ENCODE measurements at places on chromosomes 16 and 17.

- DNase-seq = peak; percentile 87
Observed at GRCh38 chr16:2874912-2875362, 8.1 kb upstream of the FLYWCH2 start.

GRCh38 chr16:81136390-81137335 is 40.5 kb upstream of the GCSH start:
- peak; percentile 62 for DNase-seq

DNA sequence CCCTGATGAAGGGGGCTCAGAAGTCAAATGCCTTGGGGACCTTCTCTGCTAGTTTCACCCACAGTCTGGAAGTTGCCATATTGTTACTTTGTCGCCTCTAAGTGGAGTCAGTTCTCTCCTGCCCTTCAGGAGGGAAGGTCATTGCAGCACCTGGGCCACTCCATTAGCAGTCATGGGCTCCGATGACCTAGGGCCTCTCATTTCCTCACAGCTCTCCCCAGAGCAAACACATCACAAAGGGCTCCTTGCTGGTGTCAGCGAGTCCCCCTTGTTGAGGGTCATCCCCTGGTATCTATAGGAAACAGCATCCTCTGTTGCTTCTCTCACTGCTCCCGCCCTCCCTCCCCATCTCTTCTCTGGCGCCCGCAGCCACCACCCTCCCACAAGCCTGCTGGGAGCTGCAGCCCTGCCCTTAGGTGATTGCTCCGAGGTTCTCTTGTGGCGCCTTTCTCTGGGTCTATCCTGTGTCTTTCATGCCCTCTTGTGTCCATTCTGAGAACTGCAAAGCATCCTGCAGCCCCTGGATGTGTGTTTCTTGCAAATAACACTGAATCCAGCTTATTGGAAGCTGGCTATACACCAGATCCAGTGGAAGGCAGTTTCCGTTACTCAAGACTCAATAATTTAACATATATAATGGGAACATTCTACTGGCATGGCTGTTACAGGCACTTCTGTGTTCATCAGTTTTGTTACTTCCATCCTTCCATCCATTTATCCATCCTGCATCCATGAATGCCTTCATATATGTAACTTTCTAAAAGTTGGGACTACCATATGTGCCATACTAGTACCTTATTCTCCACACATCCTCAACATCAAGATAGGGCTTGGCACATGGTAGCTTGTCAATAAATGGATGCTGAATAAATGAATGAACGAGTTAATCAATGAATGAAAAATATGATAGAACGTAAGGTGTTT is 21.2 kb downstream of the PDILT start:
- DNase-seq = peak; percentile 84

GRCh38 chr17:60392845-60393702 is 1.1 kb upstream of the USP32 start:
- DNase-seq = peak; percentile 43

- no peak for DNase-seq
Observed at GRCh38 chr17:37792787-37793186, 47.9 kb upstream of the HNF1B start.

All from testis (tissue), 5 donors.